ENCODE measurements at places on chromosomes 12 and 14.

- no peak for DNase-seq
Observed at GRCh38 chr14:21263284-21264024, 5.8 kb downstream of the HNRNPC start.

GRCh38 chr12:108948367-108948766, 68.5 kb downstream of the DAO start:
- no peak for DNase-seq

GRCh38 chr14:67759916-67760315, 56.5 kb downstream of the ZFYVE26 start:
- DNase-seq, result no peak

DNA sequence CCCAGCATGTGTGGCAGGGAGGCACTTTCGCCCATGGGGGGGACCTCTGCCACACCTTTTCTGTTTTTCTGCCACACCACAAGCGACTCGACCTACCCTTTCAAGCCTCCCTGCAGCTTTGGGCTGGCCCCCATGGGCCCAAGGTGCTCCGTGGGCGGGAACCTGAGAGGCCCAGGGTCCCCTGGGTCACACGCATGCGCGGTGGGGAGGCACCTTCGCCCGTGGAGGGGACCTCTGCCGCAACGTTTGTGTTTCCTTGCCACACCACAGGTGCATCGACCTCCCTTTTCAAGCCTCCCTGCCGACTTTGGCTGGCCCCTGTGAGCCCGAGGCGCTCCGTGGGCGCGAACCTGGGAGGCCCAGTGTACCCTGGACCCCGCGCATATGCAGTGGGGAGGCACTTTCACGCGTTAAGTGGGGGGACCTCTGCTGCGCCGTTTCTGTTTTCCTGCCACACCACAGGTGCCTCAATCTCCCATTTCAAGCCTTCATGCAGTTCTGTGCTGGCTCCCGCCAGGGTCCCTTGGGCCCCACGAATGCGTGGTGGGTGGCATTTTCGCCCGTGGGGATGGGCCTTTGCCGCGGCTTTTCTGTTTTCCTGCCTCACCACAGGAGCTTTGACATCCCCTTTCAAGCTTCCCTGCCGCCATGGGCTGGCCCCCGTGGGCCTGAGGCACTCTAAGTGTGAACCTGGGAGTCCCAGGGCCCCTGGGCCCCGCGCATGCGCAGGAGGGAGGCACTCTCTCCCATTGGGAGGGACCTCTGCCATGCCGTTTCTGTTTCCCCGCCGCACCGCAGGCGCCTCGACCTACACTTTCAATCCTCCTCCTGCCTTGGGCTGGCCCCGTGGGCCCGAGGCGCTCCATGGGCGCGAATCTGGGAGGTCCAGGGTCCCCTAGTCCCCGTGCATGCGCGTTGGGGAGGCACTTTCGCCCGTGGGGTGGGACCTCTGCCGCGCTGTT, 332.2 kb downstream of the ALG10 start:
- DNase-seq, result no peak

- no peak for DNase-seq
Observed at GRCh38 chr12:11891346-11891745, 179.4 kb upstream of the BCL2L14 start.

DNA sequence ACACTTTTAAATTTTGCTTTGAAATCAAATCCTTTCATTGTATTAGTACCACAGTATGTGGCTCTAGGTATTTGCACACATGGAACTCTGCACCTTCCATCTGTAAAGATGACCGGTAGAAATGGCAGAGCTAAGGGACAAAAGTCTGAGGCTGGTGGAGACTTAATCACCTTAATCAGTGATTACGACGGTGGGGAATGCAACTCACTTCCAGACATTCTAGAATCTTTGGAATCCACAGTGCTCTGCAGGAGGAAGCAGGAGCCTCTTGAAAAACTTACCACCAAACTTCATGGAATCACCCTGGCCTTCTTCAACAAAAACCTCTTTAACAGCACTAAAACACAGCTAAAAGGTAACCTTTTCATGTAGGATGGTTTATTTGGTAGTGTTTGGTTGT, 3.9 kb upstream of the DACT1 start:
- no peak for DNase-seq

- no peak for DNase-seq
Observed at GRCh38 chr12:96070670-96071279, 35.4 kb upstream of the LTA4H start.

All from NCI-H187 (cell line).